ENCODE measurements at places on chromosomes 16 and 17.

GRCh38 chr17:82985973-82986372 lies 93.4 kb upstream of the METRNL start:
- no peak for DNase-seq

DNA sequence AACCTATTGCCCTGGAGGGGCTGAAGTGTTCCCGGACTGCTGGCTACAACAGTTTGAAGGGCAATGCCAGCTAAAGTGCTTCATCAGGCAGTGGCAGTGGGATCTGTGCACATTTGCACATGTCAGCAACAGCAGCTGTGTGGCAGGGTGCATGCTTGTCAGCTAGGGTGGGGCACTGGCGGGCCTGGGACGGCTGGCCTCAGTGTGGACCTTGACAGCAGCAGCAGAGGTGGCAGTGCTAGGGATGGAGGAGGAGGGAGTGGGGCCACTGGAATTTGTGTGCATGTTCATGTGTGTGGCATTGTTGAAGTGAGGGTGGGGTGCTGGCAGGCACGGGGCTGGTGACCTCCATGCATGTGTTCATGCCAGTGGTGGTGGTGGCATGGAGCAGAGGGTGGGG lies 203.3 kb upstream of the HS3ST4 start:
- DNase-seq = no peak

DNA sequence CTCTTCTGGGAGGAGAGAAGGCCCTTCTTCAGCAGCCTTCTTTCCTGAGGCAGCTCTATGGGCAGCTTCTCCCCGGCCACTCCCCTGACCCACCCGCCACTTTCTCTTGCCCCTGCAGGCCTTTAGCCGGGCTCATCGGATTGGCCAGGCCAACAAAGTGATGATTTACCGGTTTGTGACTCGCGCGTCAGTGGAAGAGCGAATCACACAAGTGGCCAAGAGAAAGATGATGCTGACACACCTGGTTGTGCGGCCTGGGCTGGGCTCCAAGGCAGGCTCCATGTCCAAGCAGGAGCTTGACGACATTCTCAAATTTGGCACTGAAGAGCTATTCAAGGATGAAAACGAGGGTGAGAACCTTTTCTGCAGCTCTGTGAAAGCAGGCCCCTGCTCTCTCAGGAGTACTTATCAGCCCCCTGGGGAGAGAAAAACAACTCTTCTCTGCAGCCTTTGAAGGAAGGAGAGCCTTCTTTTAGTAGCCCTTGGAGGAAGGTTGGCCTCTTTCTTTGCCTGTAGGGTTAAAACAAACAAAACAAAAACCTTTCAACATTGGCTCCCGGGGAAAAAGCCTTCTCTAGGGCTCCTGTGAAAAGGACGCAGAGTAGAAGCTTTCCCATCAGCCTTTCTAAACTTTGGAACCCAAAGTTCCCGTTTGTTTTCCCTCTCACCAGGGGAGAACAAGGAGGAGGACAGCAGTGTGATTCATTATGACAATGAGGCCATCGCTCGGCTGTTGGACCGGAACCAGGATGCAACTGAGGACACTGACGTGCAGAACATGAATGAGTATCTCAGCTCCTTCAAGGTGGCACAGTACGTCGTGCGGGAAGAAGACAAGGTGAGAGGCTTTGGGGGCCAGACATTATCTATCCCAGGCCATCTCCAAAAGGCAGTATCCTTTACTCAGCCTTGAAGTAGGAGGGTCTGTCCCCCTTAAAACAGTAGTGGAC lies 12.7 kb downstream of the RNF227 start:
- DNase-seq = no peak

- DNase-seq = no peak
Observed at GRCh38 chr17:47862621-47863440, 11.9 kb upstream of the SP6 start.

DNA sequence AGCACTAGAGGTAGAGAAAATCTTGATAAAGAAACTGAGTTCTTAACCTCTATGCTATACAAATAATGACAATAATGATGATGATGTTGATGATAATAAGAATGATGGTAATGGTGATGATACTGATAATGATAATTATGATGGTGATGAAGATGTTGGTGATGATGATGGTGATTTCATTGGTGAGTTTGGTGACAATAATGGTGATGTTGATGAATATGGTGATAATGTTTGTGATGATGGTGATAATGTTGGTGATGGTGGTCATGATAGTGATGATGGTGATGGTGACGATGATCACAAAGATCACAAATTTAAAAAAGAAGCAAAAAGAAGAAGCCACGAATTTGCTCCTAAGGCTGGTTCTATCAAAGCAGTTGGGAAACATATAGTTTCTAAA lies 519.0 kb upstream of the C16orf82 start:
- DNase-seq = no peak

DNA sequence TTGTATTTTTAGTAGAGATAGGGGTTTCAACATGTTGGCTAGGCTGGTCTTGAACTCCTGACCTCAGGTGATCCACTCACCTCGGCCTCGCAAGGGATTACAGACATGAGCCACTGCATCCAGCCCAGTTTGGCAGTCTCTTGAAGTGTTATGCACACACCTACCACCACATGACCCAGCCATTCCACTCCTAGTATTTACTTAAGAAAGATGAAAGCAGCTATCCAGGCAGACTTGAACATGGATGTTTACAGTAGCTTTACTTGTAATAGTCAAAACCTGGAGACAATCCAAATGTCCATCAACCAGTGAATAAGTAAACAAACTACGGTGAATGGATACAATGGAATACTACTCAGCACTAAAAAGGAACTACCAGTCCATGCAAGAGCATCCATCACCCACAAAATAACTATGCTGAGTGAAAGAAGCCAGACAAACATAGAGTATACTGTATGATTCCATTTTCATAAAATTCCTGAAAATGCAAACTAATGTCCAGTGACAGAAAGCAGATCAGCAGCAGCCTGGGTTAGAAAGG lies 37.8 kb upstream of the RASD1 start:
- no peak for DNase-seq

DNA sequence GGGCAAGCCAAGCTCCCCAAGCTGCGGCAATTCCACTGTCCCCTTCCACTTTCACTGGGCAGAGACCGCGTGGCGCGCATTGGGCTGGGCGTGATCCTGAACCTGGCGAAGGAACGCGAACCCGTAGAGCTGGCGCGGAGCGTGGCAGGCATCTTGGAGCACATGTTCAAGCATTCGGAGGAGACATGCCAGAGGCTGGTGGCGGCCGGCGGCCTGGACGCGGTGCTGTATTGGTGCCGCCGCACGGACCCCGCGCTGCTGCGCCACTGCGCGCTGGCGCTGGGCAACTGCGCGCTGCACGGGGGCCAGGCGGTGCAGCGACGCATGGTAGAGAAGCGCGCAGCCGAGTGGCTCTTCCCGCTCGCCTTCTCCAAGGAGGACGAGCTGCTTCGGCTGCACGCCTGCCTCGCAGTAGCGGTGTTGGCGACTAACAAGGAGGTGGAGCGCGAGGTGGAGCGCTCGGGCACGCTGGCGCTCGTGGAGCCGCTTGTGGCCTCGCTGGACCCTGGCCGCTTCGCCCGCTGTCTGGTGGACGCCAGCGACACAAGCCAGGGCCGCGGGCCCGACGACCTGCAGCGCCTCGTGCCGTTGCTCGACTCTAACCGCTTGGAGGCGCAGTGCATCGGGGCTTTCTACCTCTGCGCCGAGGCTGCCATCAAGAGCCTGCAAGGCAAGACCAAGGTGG lies 9.8 kb downstream of the SARM1 start:
- DNase-seq = no peak

GRCh38 chr17:81386141-81386645 lies 9.1 kb upstream of the BAHCC1 start:
- DNase-seq = no peak

DNA sequence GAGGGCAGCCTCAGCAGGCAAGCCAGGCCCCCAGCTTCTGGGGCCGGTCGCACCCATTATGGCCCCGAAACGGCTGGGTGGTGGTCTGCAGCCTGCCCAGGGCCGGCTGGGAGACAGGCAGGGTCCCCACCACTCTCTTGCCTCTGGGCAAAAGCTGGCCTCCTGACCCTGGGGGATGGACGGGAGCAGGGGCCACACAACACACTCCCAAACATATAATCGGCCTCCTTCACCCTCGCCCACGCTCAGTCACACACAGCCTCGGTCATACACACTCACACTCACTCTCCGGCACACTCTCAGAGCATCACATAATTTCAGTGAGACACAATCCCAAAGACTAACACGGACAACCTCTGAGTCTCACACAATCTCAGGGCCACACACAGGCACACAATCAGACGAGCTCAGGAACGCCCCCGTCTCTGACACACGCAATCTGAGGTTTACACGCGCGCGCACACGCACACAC lies 589 bp downstream of the PEMT start:
- DNase-seq = no peak

GRCh38 chr17:16091773-16092172 lies 92.1 kb downstream of the TTC19 start:
- DNase-seq = no peak

- no peak for DNase-seq
Observed at GRCh38 chr17:43543300-43543699, 2.8 kb downstream of the ETV4 start.

DNA sequence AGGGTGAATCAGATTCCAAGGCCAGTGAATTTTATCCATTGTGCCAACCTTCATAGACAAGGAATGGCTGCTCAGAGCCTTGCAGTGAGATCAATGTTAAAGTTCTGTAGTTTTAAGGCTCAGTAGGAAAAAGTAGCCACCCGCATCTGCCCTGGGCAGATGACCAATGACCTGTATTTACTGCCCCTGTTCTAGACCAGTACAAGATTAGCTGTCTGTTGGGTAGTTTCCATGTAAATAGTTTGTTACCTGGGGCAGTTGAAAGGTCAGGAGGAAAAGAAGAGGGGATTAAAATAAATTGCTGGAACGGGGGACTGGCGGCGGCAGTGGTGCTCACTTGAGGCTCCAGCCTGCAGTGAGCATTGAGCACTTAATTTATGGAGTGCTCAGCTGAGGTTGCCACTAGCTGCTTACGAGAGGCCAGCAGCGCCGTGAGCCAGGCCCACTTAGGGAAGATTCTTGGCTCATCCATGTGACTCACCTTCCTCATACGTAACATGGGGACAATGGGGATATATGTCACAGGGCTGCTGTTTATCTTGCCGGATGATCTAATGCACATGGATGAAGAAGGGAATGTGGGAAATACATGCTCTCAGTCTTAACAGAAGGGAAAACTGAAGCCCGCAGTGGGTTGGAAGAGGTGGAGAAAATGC lies 10.7 kb upstream of the NOS2 start:
- DNase-seq = no peak

DNA sequence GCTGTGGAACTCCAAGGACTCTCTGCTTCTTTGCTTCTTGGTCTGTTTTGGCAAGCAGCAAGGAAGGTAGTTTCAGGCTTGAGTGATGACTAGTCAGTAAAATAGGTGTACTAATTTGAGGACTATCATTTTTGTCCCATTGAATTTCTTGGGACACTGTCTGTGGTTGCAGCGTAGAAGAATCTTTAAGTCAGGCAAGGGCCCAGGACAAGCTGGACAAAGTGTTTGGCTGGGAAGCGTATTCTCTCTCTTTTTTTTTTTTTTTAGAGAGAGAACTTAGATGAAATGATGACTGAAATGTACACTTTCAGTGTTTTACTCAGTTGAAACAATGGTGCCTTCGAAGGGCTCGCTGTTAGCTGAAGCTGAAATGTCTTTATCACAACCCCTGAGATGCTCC lies 105.0 kb downstream of the BANP start:
- DNase-seq = no peak

GRCh38 chr17:63366241-63366566 lies 79.9 kb downstream of the CYB561 start:
- DNase-seq = no peak

DNA sequence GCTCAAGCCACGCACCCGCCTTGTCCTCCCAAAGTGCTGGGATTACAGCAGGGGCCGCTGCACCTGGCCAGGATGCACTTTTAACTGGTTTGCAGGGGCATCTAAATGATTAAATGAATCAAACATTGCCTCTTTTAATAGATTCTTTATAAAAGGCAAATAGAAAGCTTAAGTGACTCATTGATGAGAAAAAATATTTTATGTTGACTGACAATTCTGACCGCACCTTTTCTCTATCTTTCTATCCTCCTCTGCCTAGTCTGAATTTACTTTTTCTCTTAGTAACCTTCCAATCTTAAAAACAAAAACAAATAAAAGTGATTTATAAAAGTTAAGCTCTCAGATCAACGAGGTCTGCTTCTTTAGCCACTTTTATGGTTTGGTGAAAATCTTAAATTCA lies 35.3 kb downstream of the SLC39A11 start:
- no peak for DNase-seq

DNA sequence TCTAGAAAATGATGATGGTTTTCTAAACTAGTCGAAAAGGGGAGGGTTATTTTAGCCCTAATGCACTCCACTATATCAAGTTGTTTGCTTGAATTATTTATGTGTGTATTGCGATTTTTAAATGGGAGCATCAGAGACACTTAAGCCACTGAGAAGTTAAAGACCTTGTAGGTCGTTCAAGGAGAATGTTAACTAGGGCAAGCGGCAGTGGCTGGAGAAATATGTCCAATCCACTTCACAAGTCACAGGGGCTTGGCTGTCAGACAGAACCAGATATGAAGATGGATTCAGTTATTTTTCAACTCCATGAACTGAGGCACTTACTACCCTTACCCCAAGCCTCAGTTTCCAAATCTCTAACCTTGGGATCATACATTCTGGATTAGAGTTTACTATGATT lies 702.0 kb downstream of the CDH11 start:
- DNase-seq = no peak

DNA sequence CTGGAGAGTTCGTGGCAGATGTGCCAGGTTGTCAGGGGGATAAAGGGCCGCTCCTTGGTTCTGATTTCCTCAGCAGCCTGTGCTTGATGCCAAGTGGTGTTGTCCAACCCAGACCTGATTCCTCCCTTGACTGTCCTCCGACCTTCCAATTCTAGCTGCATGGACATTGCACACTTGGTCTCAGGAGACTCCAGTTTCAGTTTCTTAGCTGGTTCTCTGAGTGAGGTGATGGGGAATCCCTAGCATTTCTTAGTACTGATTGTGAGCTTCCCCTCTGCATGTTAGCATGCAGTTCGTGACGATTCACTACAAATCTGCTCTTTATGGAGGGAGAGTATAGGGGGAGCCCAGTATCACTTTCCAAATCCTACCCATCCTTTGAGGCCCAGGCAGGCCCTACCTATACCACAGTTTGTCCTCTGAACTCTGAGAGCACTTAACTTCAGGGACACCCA lies 12.4 kb upstream of the CCR7 start:
- DNase-seq = no peak

DNA sequence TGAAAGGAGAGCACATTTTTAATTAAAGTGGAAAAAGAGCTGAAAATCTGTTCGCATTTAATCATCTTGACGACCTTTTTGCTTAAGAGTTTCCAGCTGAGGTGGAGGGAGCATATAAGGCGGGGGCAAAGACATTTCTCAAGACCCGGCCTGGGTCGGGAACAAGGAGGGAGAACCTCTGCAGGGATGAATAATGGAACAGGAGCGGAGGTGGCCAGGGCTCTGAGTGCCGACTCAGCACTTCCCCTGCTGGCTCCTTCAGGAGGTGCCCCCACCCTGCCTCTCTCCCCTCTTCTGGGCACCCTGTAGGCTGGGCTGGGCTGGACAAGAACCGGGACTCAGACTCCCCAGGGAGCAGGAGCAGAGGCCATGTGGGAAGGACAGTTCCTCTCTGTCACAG lies 7.9 kb upstream of the NGFR start:
- DNase-seq = no peak

GRCh38 chr17:75059369-75060345 lies 12.6 kb downstream of the KCTD2 start:
- no peak for DNase-seq

Measured in NCI-H1436 treated with DMSO at 0.1 percent for 48 hours (cell line).